ENCODE measurements at places on chromosomes 3 and 15. TPM values are rescaled to one million over a fixed set of nuclear protein-coding genes. Genes with fewer than 3 reads are reported as not detected.

The CHRNA5 gene
- 5.3 TPM for polyA plus RNA-seq

The NIT2 gene
- 41.4 TPM for polyA plus RNA-seq

The FBN1 gene
- 248 TPM for polyA plus RNA-seq

The GPR62 gene
- 0.10 TPM for polyA plus RNA-seq

The NTRK3 gene
- polyA plus RNA-seq, result 3.1 TPM

The GOLGA6L7 gene
- not detected for polyA plus RNA-seq

The GAP43 gene
- polyA plus RNA-seq, result 13.6 TPM

The HGD gene
- not detected for polyA plus RNA-seq

The TMEM39A gene
- 19.0 TPM for polyA plus RNA-seq

The FEZF2 gene
- not detected for polyA plus RNA-seq

The HCLS1 gene
- 0.29 TPM for polyA plus RNA-seq

The ZNF639 gene
- 9.6 TPM for polyA plus RNA-seq
